Activated CD4-positive, alpha-beta memory T cell treated with anti-CD3 and anti-CD28 coated beads for 36 hours (primary cell): ENCODE measurements at places on chromosomes 4 and X.

DNA sequence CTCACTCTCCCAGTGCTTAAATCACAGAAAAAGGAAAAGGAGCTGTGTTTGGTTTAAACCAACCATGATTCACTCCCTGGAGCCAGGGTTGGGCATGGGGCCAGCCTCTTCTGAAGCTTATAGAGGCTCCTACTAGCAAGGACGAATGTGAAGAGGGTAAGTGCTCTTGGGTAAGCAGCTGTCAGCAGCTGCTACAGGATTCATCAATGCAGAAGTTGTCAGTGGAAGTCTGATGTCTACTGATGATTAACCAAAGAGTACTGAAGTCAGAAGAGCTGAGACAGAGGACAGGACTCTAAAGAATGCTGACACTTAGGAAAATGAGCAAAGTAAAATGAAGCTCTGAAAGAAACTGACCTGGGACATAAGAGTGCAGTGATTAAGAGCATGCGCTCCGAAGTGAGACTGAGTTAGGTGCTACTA is 32.7 kb upstream of the JADE1 start:
- DNase-seq, result no peak

DNA sequence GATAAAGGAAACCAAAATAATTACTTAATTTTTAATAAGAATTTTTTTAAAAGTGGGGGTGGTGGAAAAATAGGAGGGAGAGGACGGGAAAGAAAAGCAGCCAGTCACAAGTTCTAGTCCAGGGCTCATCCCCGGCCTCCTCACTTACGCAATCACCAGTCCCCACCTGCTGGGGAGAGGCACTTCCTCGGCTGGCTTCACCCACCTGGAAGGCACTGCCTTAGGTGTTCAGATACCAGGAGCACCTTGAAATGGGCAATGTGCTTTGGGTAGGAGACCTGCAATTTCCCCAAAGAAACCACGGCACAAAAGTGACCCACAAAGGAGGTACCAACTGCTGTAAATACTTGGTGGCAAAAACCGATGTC is 23.8 kb downstream of the AFAP1 start:
- DNase-seq, result no peak

DNA sequence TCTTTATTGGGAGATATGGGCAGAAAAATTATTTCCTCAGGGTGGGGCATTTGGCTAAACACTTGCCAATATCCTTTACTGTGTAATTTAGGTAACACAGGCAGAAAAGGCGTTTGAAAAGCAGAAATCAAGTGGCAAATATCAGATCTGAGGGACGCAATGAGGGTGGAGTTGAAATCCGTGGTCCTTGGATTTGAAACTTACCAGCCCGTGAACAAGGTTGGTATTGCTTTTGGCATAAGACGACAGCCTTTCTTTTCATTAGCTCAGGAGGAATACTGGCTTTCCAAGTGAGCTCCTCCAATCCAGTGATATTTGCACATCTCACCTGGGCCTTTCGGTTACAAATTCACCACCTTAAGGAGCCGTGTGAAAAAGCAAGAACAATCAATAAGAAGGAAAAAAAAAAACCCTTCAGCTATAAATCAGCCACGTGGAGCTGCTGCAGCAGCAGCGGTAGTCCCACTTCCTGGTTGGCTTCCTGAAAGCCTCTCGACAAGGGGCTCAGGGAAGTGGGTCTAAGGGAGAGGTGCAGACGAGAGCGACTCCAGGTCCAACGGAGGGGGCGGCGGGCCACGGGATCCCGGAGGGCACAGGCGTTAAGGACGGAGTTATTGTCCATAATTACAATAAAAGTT is 734 bp upstream of the GALNT7 start:
- peak; percentile 35 for DNase-seq

GRCh38 chr4:33628296-33628695 is 2616.0 kb downstream of the ARAP2 start:
- DNase-seq, result no peak

DNA sequence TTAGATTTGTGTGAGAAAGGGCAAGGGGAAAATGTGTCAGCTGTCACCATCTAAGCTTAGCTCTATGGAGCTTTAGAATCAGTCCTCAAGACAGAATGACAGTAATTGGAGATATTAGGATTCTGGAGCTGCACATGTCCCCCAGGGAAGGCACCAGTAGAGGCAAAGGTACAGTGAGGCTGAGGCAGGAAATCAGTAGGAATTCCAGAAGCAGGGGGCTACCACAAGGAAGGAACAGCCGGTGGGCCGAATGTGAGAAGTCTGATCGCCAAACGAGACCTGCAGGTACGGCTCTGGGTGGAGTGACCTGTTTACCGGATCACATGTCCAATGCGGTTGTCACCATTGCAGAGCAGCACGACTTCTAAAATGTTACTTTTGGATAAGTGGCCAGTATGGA is 52.6 kb downstream of the RNF150 start:
- no peak for DNase-seq

DNA sequence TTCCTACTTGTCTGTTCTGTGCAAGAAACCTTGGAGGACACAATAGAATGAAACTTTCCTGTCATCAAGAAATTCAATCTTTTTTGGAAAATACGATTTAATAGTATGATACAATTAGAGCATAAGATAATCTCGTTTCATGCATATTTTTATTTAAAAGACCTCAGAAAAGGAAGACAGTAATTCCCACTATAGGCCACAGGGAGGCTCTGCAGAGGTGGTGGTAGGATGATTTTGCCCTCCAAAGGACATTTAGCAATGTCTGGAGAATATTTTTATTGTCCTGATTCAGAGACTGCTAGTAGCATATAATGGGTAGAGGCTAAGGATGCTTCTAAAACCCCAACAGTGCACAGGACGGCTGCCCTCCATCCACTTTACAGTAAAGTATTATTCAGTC is 68.7 kb downstream of the PAK3 start:
- DNase-seq, result no peak

DNA sequence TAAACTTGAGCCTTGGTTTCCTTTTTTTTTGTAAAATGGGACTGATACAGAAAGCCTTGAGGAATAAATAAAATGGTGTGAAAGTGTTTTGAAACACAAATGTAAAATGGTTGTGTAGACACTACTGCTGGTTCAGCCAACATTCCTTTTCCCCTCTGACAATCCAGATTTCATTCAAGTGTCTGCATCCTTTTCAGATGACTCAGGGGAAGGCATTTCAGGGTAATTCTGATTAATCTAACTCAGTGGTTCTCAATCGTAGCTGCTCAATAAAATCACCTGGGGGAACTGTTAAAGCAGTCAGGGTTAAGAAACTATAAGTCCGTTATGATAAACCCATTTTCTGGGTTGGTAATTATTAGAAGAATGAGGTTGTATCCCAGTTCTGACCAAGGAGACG is 4.6 kb downstream of the ARHGAP10 start:
- DNase-seq, result no peak
